GM12878 (cell line): ENCODE measurements at places on chromosomes 6 and 20. TPM values are rescaled to one million over a fixed set of nuclear protein-coding genes. Genes with fewer than 3 reads are reported as not detected.

- H3K4me1 ChIP-seq: no peaks in the 10 kb centered on the region
- H3K27ac ChIP-seq: no peak overlapping the region
- H3K4me3 ChIP-seq: no peak overlapping the region
- no peaks in the 10 kb centered on the region for H3K36me3 ChIP-seq
- no peak for DNase-seq
These were observed 32.2 kb downstream of the HTR1E start for GRCh38 chr6:86969573-86969972.

Gene AIF1
- total RNA-seq: 91.0 and 107 TPM in 2 replicates

Gene PRSS16
- 5.9 and 7.1 TPM in 2 replicates for total RNA-seq

DNA sequence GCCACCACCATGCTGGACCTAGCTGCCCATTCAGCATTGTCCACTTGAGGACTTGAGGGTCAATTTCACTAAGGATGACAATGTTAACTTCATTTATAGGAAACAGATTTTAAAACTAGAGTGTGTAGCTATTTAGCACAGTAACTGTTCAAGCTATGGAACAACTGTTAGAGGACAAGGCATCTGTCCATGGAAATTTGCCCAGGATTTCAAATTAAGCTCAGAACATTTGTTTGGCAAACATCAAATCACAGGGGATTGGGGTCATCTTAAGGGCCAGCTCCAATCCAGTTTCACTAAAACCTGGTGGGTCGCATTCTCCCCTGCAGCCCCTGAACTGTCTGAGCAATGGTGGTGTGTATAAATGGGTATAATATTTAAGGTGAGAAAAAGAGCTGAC lies 35.1 kb downstream of the PM20D2 start:
- H3K27ac ChIP-seq: no peak overlapping the region
- no peak overlapping the region for H3K4me3 ChIP-seq

DNA sequence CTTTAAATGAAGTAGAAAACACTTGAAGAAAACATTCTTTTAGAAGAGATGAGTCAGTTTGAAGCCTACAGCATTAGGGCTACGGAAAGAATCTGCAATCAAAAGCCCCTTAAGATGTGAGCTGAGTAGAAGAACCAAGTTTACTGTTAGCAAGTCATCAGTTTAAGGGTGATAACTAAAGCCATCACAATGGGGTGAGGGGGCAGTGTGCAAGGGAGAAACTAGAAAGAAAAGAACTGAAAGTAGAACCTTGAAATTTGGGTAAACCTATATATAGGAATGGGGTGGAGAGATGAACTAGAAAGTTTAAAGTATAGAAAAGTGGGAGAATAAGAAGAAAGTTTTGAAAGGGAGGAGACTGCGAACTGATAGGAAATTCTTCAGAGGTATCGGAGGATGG lies 212.9 kb downstream of the COL19A1 start:
- no peaks in the 10 kb centered on the region for H3K4me1 ChIP-seq
- no peaks in the 10 kb centered on the region for H3K36me3 ChIP-seq
- no peak overlapping the region for H3K27ac ChIP-seq

DNA sequence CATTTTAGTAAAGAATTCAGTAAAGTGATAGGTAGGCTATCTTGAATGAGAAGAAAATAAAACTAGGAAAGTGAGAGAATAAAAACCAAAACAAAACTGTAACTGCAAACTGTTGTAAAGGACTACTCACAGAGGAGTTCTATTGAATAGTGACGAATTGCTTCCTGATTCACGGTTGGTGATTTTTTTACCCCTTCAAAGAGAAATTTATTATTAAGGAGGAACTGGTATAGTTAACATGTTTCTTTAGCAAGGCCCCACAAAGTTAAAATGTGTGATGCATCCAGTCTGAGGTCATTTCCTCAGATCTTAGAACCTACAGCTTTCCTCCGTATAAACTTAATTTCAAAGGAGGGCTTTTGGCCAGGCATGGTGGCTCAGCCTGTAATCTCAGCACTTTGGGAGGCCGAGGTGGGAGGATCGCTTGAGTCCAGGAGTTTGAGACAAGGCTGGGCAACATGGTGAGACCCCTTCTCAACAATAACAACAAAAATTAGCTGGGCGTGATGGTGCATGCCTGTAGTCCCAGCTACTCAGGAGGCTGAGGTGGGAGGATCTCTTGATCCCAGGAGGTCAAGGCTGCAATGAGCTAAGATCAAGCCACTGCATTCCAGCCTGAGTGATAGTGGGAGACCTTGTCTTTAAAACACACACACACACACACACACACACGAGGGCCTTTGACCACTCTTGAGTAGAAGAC lies 8.3 kb downstream of the PRDM1 start:
- H3K36me3 ChIP-seq: no peaks in the 10 kb centered on the region
- no peak for DNase-seq
- H3K4me1 ChIP-seq: peaks cover 22% of the 10 kb centered on the region
- no peaks in the 10 kb centered on the region for H3K27me3 ChIP-seq

DNA sequence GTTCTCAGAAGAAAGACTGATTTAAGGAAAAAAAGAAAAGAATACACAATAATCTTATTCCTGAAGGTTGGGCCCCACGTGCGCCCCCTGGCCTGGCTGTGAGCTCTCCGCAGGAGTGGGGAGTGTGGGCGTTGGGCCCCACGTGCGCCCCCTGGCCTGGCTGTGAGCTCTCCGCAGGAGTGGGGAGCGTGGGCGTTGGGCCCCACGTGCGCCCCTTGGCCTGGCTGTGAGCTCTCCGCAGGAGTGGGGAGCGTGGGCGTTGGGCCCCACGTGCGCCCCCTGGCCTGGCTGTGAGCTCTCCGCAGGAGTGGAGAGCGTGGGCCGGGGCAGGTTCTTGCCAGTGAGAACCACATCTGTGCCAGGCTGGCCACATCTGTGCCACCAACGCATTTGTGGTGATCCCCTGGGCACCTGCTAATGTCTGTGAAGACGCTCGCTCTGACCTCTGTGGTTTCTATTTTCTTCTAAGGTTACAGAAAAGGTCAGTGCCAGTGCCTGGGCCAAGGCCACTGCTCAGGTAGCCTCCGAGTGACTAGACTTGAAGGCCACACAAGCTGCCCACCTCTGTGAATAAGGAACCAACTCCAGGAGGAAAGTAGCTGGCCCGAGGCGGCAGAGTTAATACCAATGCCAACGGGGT lies 41.0 kb downstream of the WDR27 start:
- DNase-seq: no peak
- H3K4me1 ChIP-seq: no peaks in the 10 kb centered on the region
- H3K4me3 ChIP-seq: no peak overlapping the region
- no peaks in the 10 kb centered on the region for H3K27me3 ChIP-seq
- H3K27ac ChIP-seq: no peak overlapping the region

DNA sequence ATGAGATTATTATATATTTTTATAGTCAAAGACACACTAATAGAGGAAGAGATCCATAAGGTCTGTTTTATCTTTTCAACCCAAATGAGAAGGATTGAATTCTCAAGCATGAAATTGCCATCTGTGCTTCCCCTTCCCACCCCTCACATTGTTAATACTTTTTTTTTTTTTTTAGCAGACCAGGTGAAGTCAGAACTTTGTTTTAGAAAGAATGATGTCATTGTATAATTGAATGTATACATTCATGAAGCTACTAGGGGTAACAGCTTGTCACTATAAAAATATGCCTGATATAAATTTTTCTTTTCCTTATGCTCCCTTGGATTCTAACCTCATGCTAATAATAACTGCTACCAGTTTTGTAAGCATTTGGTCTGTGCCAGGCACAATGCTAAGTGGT lies 88.9 kb downstream of the TFAP2B start:
- no peaks in the 10 kb centered on the region for H3K4me1 ChIP-seq
- no peaks in the 10 kb centered on the region for H3K27me3 ChIP-seq
- H3K4me3 ChIP-seq: no peak overlapping the region
- DNase-seq: no peak
- H3K36me3 ChIP-seq: no peaks in the 10 kb centered on the region
- no peak overlapping the region for H3K27ac ChIP-seq

GRCh38 chr20:40993794-40994540 lies 34.7 kb upstream of the TOP1 start:
- no peaks in the 10 kb centered on the region for H3K27me3 ChIP-seq
- H3K4me1 ChIP-seq: peaks cover 20% of the 10 kb centered on the region

- no peaks in the 10 kb centered on the region for H3K4me1 ChIP-seq
- DNase-seq: no peak
- no peaks in the 10 kb centered on the region for H3K36me3 ChIP-seq
- no peak overlapping the region for H3K4me3 ChIP-seq
These were observed 81.7 kb downstream of the COL9A1 start for GRCh38 chr6:70221025-70221714.

GRCh38 chr6:16933532-16933931 lies 168.3 kb upstream of the STMND1 start:
- DNase-seq: no peak
- H3K36me3 ChIP-seq: no peaks in the 10 kb centered on the region
- no peaks in the 10 kb centered on the region for H3K4me1 ChIP-seq
- no peak overlapping the region for H3K27ac ChIP-seq
- no peak overlapping the region for H3K4me3 ChIP-seq

- H3K4me1 ChIP-seq: no peaks in the 10 kb centered on the region
- no peaks in the 10 kb centered on the region for H3K36me3 ChIP-seq
- H3K27ac ChIP-seq: no peak overlapping the region
- no peaks in the 10 kb centered on the region for H3K27me3 ChIP-seq
- H3K4me3 ChIP-seq: no peak overlapping the region
These were observed 658.8 kb downstream of the PTPRT start for GRCh38 chr20:42530855-42531448.

DNA sequence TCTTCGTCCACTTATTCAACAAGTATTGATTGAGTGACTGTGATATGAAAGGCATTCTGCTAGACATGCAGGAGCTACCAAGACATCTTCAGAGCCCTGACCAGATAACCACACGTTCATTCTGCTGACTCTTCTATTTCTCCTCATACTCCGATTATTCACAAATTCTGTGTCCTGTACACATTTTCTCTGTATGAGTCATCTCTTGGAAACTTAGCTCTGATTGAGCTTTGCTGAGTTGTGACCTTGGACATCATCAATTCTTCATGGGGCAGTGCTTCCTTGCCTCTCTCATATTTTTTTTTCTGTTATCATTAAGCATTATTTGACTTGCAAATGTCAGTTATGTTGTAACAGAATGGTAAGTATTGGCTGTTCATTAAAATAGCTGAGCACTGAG lies 351.6 kb upstream of the CNR1 start:
- DNase-seq: no peak
- H3K36me3 ChIP-seq: no peaks in the 10 kb centered on the region
- no peak overlapping the region for H3K4me3 ChIP-seq
- H3K27me3 ChIP-seq: no peaks in the 10 kb centered on the region
- H3K27ac ChIP-seq: no peak overlapping the region

- H3K4me1 ChIP-seq: peaks cover 4% of the 10 kb centered on the region
- H3K36me3 ChIP-seq: no peaks in the 10 kb centered on the region
- H3K27ac ChIP-seq: no peak overlapping the region
- DNase-seq: no peak
These were observed 75.8 kb downstream of the SYCP2L start for GRCh38 chr6:10962673-10963072.

- no peak overlapping the region for H3K4me3 ChIP-seq
- H3K4me1 ChIP-seq: no peaks in the 10 kb centered on the region
- no peaks in the 10 kb centered on the region for H3K36me3 ChIP-seq
- H3K27me3 ChIP-seq: no peaks in the 10 kb centered on the region
These were observed 37.9 kb upstream of the CBLN4 start for GRCh38 chr20:56043227-56043626.

Gene SRMS
- total RNA-seq: not detected in 2 replicates

- H3K36me3 ChIP-seq: no peaks in the 10 kb centered on the region
- peak; percentile 44 for DNase-seq
- H3K27ac ChIP-seq: no peak overlapping the region
- no peaks in the 10 kb centered on the region for H3K27me3 ChIP-seq
These were observed 9.8 kb upstream of the NDUFAF4 start for GRCh38 chr6:96907498-96907897.

Gene TFAP2D
- total RNA-seq: not detected in 2 replicates

DNA sequence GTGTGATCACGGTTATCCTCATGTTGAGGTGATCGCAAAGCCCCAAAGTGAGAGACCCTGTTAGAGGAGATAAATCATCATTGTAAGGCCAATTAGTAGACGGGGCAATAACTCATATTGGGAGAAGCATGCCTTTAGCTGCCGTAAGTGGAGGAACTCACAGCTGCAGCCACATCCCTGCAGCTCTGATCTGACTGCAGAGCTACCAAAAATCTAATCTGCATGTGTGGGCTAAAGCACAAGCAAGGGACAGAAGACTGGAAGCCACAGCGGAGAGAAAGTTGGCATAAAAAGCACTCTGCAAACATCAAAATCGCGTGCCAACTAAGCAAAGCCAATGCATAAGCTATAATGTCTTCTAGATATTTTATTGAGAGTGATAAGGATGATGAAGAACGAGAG lies 79.8 kb downstream of the TBC1D7 start:
- H3K27ac ChIP-seq: no peak overlapping the region
- no peak for DNase-seq
- H3K36me3 ChIP-seq: no peaks in the 10 kb centered on the region

GRCh38 chr6:137734875-137735182 lies 132.2 kb upstream of the TNFAIP3 start:
- no peaks in the 10 kb centered on the region for H3K27me3 ChIP-seq
- no peaks in the 10 kb centered on the region for H3K36me3 ChIP-seq
- peaks cover 12% of the 10 kb centered on the region for H3K4me1 ChIP-seq
- no peak for DNase-seq

Gene GABRR1
- total RNA-seq: not detected in 2 replicates

- H3K4me1 ChIP-seq: no peaks in the 10 kb centered on the region
- no peak for DNase-seq
- H3K27ac ChIP-seq: no peak overlapping the region
- H3K27me3 ChIP-seq: no peaks in the 10 kb centered on the region
- H3K36me3 ChIP-seq: no peaks in the 10 kb centered on the region
- H3K4me3 ChIP-seq: no peak overlapping the region
These were observed 20.0 kb downstream of the PHF20 start for GRCh38 chr20:35791821-35792220.

DNA sequence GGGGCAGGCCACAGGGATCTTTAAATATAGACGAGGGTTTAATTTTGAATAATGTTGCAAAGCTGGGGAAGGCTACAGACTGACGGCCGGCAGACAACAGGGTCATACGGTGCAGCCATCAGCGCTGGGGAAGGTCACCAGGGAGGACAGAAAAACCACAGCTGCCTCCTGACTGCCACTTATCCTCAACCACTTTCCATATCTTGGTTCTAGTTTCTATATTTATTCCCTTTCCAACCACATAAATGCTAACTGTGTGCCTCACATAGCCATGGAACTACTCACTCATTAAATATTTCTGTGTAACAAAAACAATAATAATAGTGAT lies 85.7 kb upstream of the AGPAT4 start:
- H3K4me1 ChIP-seq: no peaks in the 10 kb centered on the region
- no peaks in the 10 kb centered on the region for H3K27me3 ChIP-seq
- H3K36me3 ChIP-seq: no peaks in the 10 kb centered on the region
